DMS 273 treated with DMSO at 0.1 percent for 48 hours (cell line): ENCODE measurements at places on chromosomes 11 and 22.

GRCh38 chr11:46413760-46414465 lies 22.3 kb upstream of the CHRM4 start:
- no peak for DNase-seq

- DNase-seq = no peak
Measured at GRCh38 chr11:57057561-57057960, 68.8 kb downstream of the OR5AK2 start.

GRCh38 chr11:108635106-108635505 lies 29.8 kb upstream of the DDX10 start:
- DNase-seq = no peak

GRCh38 chr11:57143459-57143858 lies 38.3 kb upstream of the LRRC55 start:
- no peak for DNase-seq

DNA sequence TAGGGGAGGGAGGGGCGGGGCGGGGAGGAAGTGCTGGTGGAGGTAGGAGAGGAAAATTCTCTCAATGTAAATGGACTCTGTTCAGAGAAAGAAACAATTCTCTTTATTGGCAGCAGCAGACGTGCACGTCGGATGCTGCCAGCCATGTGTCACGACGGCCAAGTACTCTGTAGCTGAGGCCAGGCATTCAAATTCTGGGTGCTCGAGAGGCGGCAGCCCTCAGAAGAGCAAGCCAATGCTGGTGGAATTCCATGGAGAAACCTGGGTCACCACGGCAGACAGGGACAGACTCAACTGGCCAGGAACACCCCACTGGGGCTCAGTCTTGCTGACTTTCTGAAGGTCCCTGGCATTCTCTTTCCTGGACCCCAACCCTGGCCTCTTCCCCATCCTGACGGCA lies 90.8 kb downstream of the ABTB2 start:
- DNase-seq = no peak

DNA sequence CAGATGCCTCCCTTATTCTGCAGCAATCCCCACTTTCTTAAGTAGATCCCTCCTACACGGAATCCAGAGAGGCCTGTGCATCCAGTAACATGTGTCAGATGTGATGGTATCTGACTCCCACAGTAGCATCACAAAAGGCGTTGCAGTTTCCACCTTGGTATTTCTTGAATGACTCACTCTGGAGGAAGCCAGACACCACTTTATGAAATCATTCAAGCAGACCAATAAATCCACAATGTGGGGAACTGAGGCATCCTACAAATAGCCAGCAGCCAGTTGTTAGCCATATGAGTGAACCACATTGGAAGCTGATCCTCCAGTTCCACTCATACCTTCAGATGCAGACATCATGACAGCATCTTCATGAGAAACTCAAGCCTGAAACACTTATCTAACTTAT lies 798.1 kb downstream of the OPCML start:
- DNase-seq = no peak

GRCh38 chr11:12496181-12497025 lies 119.0 kb downstream of the PARVA start:
- no peak for DNase-seq

GRCh38 chr11:62116451-62116850 lies 7.4 kb upstream of the INCENP start:
- DNase-seq = no peak

- DNase-seq = no peak
Measured at GRCh38 chr11:119446434-119446833, 23.5 kb upstream of the THY1 start.

- DNase-seq = no peak
Measured at GRCh38 chr11:83044958-83045712, 26.6 kb downstream of the RAB30 start.

GRCh38 chr11:58654908-58655296 lies 32.4 kb downstream of the CNTF start:
- DNase-seq = no peak

- DNase-seq = no peak
Measured at GRCh38 chr22:42292732-42293520, 22.5 kb upstream of the TCF20 start.

- peak; percentile 70 for DNase-seq
Measured at GRCh38 chr11:111735262-111736116, 30.7 kb downstream of the PPP2R1B start.

DNA sequence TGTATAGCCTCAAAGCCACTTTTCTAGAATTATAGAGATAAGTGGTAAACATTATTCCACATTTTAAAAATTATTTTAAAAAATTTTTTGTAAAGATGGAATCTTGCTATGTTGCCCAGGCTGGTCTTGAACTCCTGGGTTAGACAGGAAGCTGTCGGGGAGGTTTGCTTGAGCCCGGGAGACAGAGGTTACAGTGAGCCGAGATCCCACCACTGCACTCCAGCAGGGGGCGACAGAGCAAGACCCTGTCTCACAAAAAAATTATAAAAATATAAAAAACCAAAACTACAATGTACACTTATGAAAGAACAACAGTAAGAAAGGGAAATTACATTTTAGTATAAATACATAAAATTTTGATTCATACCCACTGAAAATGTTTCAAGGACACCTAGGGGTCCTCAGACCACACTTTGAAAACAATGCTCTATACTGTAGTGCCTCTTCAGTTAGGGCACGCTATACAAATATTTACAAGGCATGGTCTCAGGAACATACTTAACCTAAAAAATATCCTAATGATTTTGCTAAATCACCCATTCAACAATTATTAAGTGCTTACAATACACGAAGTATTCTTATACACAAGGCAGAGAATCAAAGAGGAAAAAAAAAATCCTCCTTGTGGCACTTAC lies 111.2 kb downstream of the MRTFA start:
- DNase-seq = no peak

GRCh38 chr11:84924154-84924692 lies 702.9 kb downstream of the DLG2 start:
- no peak for DNase-seq

- no peak for DNase-seq
Measured at GRCh38 chr11:94558468-94558867, 8.7 kb upstream of the PIWIL4 start.

DNA sequence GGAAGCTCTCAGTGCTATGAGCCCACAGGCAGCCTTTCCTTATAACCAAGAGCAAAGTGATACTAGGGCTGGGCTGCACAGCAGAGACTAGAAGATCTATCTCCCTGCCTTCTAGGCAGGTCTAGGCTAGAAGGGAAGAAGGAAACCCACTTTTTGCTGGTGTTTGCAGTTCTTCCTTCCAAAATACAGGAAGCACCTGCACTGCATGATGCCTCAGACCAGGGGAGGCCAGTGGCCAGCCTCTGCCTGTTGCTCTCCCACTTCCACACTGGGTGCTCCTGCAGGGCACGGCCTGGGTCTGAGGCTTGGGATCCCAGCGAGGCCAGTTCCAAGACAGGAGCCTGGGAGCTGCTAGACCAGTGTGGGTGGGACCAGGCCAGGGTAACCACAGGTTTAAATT lies 6.0 kb upstream of the UCP3 start:
- DNase-seq = no peak

DNA sequence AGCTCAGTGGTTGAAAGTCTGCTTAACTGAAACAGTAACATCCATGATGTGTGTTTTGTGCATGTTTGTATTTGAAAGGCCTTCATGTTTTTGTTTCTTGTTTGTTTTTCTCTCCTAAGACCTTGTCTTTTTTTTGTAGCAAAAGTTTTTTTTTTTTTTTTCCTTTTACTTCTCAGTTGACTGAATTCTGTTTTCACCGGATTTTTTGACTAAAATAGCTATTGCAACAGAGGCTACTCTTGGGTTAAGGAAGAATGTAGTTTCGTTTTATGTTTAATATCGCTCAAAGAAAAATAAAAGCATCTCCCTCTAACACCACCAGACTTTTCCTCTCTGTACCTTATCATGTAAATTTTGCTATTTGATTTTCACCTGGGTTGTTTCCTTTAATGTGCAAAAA lies 15.1 kb downstream of the APOL6 start:
- DNase-seq = no peak

- no peak for DNase-seq
Measured at GRCh38 chr11:47766509-47767227, 473 bp downstream of the FNBP4 start.

- DNase-seq = no peak
Measured at GRCh38 chr11:44466531-44467205, 98.8 kb upstream of the CD82 start.

GRCh38 chr22:46178755-46179505 lies 28.6 kb downstream of the PPARA start:
- DNase-seq = no peak

GRCh38 chr11:19845626-19846025 lies 133.0 kb downstream of the NAV2 start:
- DNase-seq = no peak

DNA sequence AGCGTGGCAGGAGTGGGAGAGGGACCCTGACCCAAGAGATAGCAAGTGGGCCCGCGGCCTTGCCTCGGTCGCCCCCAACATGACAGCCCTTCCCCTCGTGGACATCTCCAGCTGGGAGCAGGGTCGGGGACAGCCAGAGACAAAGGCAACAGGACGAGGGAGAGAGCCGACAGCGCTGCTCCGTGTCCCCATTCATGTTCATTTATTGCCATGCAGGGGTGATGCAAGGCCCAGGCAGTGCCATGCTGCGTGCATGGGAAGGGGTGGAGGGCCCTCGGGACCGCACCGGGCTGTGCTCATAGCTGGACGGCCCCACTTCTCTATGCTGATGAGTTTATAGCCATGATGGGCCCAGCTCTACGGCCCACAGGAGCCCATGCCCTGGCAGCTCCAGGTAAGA lies 12.7 kb downstream of the MRPL23 start:
- DNase-seq = no peak

DNA sequence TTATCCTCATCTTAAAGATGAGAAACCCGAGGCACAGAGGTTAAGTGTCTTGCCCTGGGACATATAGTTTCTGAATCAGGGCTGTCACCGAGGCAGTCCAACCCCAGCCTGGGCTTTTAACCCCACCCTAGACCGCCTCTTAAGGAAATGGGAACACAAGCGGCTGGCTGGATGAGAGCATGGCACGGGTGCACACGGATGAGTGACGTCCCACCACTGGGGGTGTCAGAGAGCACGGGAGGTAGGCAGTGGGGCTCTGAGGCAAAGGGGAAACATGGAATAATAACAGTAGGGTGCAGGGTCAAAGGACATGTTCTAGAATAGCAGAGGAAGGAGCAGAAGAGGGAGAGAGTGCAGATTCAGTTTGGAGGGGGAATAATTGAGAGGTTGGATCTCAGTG lies 22.3 kb downstream of the PPFIBP2 start:
- no peak for DNase-seq

DNA sequence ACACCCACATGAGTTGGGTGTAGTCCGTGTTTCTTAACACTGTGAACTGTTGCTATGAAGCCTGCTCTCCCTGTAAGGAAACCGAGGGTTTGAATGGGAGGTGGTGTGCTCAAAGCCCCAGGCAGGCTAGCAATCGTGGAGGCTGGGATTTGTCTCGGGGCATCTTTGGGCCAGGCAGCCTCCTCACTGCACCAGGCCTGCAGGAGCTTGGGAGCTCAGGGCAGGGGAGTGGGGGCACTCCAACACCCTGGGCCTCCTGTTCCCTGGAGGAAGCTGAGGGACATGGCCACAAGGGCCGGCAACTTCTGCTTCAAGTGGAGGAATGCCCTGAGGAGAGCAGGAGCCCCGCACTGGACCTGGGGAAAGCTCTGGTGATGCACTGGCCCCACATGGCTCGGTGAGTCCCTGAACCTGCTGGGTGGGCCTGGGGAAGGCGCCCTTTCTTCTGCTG lies 164.7 kb upstream of the B3GAT1 start:
- DNase-seq = no peak

- no peak for DNase-seq
Measured at GRCh38 chr11:1531449-1532013, 40.5 kb downstream of the DUSP8 start.

- DNase-seq = no peak
Measured at GRCh38 chr22:48947636-48948035, 880.0 kb downstream of the BRD1 start.

DNA sequence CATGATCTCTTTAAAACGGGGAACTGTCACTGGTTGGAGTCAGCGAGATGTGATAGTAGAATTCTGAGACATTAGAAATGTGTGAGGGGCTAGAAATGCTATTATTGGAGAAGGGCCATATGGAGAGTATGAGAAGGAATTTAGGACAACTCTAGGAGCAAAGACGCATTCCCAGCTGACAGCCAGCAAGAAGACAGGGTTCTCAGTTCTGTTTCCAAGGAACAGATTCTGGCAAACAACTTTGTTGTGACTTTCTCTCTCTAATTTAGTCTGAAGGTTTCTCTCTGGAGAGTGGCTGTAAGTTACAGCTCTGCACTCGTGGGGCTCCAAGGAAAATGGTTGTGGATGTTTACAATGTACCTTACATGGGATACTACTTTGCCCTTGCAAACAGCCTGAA lies 876.3 kb downstream of the FAM181B start:
- no peak for DNase-seq

GRCh38 chr11:116224154-116224888 lies 548.5 kb downstream of the BUD13 start:
- no peak for DNase-seq

DNA sequence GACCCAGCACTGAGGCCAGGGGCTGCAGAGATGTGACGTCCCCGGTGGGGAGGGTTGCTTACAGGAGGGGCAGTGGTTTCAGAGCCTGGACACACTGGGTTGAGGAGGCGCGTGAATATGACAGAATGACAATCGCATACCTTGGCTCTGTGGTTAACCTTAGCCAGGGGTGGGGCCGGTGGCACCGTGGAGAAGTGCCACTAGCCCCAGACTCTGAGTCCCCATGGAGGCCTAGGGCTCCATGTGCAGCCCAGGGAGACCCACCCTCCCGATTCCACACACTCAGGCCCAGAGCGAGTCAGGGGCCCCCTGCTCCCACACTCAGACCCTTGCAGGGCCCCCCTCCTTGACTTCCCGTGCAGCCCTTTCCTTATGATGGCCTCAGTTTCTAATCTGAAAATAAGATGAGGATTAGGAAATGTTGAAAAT lies 3.6 kb upstream of the ACR start:
- DNase-seq = no peak

DNA sequence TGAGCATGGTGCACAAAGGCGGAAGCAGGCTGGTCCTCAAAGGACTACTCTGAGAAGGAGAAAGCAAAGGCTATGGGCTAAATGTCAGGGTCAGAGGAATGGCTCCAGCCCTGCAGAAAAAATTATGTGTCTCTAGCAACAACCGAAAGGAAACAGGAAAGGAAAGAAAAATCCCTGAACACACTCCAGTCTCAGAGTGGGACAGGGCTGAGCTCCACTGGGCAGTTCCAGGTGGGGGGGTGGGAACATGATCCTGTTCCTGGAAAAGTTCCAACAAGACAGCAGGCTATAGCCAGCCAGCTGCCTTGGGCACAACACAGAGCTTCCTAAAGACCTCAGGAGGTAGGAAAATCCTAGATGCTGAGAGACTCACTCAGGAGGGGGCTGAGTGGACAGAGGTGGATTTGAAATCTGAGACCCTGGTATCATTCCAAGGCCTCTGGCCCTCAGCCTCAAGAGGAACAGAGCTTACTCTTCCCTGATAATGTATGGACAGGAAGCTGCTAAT lies 1088.2 kb downstream of the TBC1D22A start:
- peak; percentile 66 for DNase-seq

- DNase-seq = no peak
Measured at GRCh38 chr11:95102733-95103132, 13.1 kb downstream of the ENDOD1 start.
